Central memory CD4-positive, alpha-beta T cell (primary cell): ENCODE measurements at places on chromosomes 7 and 10.

GRCh38 chr7:73717991-73718405 lies 1.5 kb downstream of the STX1A start:
- peak; percentile 73 for DNase-seq

DNA sequence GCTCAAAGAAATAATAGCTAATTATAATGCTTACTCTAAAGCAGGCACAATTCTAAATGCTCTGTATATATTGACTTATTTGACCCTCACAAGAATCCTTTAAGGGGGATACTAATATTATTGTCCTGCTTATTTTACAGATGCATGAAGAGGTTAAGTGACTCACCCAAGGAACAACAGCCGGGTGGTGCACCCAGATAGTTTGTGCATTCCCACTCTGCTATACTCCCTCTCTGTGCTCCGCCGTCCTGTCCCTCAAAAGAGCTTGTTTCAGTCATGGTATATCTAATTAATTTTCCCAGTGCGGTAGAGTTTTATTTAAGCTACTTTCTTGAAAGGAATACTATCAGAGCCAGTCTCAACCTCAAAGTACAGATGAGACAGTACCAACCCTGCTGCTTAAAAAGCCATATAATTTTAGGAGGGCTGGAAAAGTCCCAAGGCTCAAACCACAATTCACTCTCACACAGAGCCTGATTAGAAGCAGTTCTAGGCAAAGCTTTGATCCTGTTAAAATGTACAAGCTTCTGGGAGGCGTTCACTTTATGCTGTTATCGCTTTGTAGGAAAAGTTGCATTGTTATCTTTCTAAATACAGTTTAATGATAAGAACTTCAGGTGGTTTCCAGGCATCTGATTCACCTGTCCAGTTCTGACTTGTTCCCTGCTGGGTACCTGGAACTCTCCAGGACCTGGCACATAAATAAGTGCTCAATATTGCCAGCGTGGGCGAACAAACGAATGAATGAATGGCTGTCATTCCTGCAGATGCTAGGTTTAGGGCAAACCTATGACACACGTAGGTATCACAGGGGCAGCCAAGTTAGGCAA lies 261.5 kb upstream of the KLF14 start:
- DNase-seq = no peak

DNA sequence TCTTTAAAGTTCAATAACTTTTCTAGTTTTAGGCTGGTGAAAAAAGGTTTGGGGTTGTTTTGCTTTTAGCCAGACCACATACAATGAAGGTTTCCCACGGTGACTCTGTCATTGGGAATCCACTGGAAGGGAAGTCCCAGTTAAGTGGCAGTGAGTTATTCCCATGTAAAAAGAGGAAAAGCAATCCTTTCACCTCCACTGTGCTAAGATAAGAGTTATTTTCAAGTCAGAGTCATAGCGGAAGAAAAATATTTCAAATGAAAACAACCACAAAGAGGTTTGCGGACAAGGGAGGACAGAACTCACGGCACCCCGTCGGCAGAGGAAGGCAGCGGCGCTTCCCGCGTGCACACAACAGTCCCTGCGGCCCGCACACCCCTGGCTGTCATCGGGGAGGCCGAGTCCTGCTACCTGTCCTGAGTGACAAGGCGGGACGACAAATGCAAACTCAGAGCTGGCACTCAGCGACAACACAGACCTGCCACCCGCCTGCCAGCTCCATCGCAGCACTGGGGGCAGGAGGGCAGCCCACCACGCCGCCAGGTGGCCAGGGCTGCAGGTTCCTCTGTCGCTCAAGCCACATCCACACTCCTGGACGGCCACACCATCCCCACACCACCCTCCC lies 9.3 kb upstream of the PAPOLB start:
- DNase-seq = no peak

GRCh38 chr10:47368431-47369180 lies 15.5 kb downstream of the ZNF488 start:
- DNase-seq = no peak

GRCh38 chr10:64201936-64202335 lies 680.7 kb downstream of the REEP3 start:
- DNase-seq = no peak

DNA sequence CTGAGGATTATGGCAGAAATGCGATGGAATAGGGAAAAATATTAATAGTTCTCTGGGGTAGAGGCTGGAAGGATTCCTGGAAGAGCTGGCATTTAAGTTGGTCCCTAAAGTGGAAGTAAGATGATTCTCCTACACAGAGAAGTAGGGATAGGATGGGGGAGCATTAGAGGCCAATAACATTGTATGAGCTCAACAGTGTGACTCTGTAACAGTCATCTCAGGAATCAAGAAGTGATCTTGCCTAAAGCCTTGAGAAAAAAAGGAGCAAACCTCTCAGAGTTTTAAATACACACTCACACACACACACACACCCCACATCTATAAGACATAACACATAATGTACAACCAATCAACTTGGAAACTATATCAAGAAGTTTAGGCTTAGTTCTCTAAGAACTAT lies 117.7 kb upstream of the CDK1 start:
- DNase-seq = no peak

DNA sequence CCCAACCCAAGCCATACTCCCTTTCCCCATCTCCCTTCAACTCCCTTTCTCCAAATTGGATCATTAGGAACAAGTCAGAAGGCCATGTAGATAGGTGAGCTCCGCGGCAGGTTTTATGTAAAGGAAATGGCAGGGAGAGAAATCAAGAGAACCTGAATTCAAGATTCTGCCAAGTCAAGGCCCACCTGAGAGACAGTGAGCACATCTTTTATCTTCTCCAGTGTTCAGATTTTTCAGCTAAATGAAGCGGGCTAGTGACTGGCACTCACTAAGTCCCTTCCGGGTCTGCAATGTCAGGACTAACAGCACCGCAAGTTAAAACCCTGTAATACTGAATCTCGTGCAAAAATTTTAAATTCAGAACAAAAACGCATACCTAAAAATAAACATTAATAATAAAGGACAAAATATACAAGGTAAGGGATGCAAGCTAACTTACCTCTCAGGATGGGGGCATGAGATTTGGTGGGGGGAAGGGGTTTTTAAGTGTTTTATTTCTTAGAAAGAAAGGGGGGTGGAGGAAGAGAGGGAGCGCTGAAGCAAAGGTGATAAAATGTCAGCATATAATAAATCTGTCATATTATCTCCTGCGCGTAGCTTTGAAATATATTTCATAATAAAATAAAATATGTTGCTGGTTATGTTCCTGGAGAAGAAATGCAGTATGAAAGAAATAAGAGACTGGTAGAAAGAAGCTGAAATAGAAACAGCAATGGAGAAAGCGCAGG lies 17.6 kb downstream of the TCAF1 start:
- DNase-seq = no peak

DNA sequence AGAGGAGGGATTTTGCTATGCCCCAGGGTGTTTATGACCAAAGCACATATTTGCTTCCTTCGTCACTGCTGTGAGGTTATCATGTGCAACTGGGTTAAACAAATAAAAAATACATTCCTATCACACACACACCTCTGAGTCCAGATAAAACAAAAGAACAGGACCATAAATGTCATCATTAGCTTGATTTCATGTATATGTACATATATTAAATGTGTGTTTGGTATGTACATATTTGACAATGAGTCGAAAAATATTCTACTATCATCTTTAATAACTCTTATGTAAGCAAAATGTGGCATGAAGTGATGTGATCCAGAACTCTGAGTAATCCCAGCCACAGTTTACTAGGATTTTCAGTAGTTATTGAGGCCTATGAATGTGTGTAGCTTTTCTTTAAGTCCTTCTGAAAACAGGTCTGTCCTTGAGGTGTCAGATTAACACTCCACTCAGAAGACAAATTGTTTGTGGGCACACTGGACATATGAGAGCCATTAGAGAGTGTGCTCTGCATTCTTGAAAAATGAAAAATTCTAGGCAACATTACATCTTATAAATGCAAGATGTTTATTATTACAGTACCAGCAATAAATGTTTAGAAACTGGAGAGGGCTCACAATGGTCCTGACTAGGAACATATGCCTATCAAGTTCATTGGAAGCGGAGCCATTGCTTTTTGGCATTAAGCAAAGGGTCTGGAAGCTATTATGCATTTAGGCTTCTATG lies 335.1 kb upstream of the SEMA3A start:
- no peak for DNase-seq

DNA sequence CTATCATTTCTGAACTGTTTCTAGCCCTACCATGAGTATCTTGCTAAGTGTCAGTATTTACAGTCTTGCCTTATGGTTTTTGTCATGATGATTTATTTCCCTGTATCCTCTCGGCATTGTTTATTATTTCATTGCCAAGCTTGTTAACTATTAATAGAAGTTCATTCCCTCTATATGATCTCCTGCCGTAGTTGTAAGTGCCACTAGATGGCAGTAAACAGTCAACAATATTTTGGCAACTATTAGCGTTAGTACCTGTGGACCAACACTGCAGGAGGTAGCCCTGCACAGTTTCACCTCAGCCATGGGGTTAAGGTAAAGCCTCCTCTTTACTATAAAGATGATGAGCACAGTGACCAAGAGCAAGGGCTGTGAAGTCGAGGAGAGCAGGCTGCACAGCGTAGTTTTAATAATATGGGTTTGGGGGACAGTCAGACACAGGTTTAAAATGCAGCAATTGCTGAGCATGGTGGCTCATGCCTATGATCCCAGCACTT lies 26.1 kb upstream of the CCNJ start:
- peak; percentile 43 for DNase-seq

- no peak for DNase-seq
These were observed 35.2 kb downstream of the BMPER start for GRCh38 chr7:33940503-33940902.

- no peak for DNase-seq
These were observed 26.0 kb downstream of the RNF32 start for GRCh38 chr7:156666368-156667109.

- no peak for DNase-seq
These were observed 76.0 kb downstream of the GRK5 start for GRCh38 chr10:119283387-119283786.
